AG08396 (cell line): ENCODE measurements at places on chromosomes 7 and 10.
A peak's percentile ranks its signal among the peaks of the same experiment; 100 is the strongest.

- DNase-seq: no peak
These were observed 60.9 kb downstream of the PAX2 start for GRCh38 chr10:100806356-100806645.

DNA sequence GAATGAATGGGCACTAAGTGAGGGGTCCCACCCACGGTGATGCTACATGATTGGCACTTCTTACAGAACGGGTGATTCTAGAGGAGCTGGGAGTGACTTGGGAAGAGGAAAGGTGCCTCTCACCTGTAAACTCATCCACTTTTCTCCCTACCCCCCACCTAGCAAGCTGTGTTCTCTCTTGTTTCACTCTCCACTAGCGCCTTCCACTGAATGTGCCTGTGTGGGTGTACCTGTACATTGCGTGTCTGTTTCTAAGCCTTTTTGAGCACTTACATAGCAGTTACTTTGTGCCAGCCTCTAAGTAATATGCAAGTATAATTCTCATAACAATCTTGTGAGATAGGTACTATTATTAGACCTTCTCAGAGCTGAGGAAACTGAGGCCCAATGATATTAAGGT, 133.7 kb upstream of the AGK start:
- no peak for DNase-seq

- DNase-seq: no peak
These were observed 45.3 kb upstream of the ZMIZ1 start for GRCh38 chr10:79023240-79024162.

DNA sequence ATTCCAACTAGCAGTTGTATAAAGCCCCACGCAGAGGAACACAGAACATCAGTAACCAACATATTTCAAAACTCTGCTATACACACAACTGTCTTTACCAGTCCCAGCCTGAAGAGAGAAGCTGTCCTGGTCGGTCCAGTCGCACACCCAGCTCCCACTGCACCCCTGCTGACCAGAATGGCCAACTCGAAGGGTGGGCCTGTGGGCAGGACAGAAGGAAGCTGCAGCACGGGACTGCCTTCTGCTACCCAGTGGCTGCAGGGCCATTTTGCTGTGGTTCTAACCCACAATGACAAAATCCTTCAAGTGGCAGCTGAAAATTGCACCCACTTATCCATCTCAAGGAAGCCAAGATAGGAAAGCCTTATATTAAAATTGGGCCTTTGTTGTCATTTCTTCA, 48.2 kb downstream of the GSDME start:
- no peak for DNase-seq

GRCh38 chr7:138607216-138608126, 93.7 kb downstream of the SVOPL start:
- no peak for DNase-seq

DNA sequence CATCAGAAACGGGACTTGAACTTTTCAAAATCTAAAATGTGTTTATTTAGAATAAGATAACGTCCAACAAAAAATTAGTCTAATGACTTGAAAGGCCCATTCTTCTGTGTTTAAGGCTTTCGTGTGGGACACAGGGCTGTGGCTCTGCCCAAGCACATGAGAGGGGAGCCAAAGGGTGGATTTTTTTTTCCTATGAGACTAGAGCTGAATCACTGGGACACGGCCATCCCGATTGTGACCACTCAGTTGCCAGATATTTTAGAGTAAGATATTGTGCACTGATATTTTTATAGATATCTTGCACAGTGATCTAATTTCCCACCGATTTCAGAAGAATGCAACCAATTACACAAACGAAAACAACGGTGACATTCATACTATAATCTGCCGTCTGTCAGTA, 99.9 kb downstream of the ANK3 start:
- DNase-seq: no peak

DNA sequence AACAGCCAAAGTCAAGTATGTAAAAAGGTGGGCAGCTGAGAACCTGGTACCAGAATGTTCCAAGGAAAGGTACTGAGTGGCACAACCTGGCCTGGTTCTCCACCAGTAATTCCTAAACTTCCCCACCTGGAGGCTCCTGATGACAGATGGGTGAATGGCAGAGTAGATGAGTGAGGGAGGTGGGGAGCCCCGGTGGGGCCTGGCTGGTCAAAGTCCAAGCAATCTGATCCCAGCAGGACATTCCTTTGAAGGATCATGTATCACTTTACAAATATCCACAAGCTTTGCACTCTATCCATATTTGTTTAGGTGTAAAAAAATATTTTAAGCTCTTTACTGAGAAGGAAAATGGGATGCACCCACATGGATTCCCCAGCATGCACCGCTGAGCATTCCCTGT, 250.2 kb downstream of the DPP6 start:
- no peak for DNase-seq

- DNase-seq: peak; percentile 16
These were observed 115.5 kb upstream of the CREB5 start for GRCh38 chr7:28296571-28297483.

DNA sequence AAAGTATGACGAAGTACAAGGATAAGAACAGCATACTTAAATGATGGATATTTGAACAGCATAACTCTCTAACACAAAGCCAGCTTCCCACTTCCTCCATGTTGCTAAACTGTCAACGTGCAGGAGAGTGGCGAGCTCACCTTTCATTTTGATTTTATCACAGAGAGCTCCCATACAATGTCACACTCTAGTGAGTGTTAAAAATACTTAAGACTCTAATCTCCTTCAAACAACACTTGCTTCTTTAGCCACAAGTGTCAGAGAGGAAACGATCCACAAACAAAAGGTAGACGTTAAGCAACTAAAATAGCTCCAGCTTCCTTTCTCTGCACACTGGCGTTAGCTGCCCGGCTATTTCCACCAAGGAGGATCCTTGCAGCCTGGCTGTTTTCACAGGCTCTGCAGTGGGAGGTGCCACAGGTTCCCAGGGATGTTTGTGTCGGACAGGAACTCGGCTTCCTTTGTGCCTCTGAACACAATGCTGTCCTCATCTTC, 194.6 kb downstream of the COBL start:
- DNase-seq: no peak

- DNase-seq: no peak
These were observed 75.0 kb downstream of the POM121L12 start for GRCh38 chr7:53110425-53110824.

DNA sequence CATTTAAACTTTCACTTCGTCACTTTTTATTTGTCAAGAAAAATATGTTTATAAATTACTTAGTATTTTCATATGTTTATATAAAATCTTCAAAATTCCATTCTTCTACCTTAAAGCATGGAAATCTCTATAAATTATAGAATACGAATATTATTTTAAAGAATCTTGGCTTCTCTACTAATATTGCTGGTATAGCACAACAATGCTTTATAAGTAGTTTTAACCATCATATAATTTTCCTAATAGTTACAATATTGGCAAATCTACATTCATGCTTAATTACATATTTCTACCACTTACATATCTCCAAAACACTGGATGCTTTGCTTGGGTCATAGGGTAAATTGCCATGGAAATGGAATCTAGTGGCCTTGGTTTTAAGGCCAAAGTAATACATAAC, 21.1 kb upstream of the ARMC3 start:
- DNase-seq: no peak

GRCh38 chr7:54678763-54679489, 80.1 kb downstream of the SEC61G start:
- no peak for DNase-seq

DNA sequence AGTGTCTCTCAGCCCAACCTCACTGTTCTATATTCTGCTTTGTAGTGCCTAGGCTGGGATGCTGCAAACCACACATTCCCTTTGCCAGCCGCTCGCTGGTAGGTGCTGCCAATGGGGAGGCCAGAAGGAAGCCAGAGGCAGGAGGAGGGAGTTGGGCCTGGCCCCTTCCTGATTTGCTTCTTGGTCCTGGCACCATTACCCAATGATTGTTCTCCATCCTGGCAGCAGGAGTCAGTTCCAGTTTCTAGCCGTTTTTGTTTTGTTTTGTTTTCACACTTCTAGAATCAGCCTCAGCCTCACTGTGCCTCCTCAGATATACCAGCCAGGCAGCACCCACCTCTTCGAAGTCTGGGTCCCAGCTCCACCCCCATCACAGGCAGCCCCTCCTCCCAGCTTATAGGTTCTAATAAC, 27.4 kb upstream of the LOXL4 start:
- DNase-seq: no peak

GRCh38 chr7:87058744-87059524, 520 bp downstream of the ELAPOR2 start:
- peak; percentile 7 for DNase-seq

DNA sequence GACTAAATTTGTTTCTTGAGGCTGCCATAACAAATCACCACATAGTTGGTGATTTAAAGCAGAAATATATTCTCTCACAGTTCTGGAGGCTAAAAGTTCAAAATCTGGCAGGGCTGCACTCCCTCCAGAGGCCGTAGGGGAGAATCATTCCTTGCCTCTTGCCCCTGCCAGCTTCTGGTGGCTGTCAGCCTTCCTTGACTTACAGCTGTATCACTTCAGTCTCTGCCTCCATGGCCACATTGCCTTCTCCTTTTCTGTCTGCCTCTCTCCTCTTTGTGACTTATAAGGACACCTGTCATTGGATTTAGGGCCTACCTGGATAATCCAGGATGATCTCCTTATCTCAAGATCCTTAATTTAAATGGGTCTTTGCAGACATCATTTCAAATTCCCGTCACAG, 5.8 kb upstream of the LRRC4 start:
- DNase-seq: no peak

GRCh38 chr7:149006345-149006725, 22.0 kb downstream of the PDIA4 start:
- no peak for DNase-seq

GRCh38 chr7:121212036-121212435, 116.8 kb upstream of the WNT16 start:
- no peak for DNase-seq
